ENCODE measurements at places on chromosomes 5 and 9. TPM values are rescaled to one million over a fixed set of nuclear protein-coding genes. Genes with fewer than 3 reads are reported as not detected.

Gene ABO
- total RNA-seq = not detected

Gene CAAP1
- total RNA-seq = 34.1 TPM

Gene LHX3
- total RNA-seq = not detected

Gene TNFAIP8
- 17.8 TPM for total RNA-seq

Gene CYSRT1
- total RNA-seq = 1.6 TPM

Gene NIM1K
- total RNA-seq = not detected

Gene PKD2L2
- not detected for total RNA-seq

Gene FST
- total RNA-seq = 16.6 TPM

Gene SREK1IP1
- 37.2 TPM for total RNA-seq

Gene WHRN
- 7.4 TPM for total RNA-seq

Gene SFXN1
- total RNA-seq = 94.1 TPM

Gene STK32A
- total RNA-seq = 2.5 TPM

Gene CPLANE1
- total RNA-seq = 6.4 TPM

Gene MYMK
- not detected for total RNA-seq

Gene OTULINL
- total RNA-seq = 7.7 TPM

Gene PAEP
- not detected for total RNA-seq

Gene LIX1
- 0.26 TPM for total RNA-seq

Gene MAT2B
- 65.2 TPM for total RNA-seq

Gene LCN10
- 2.8 TPM for total RNA-seq

Gene ZBTB26
- 7.3 TPM for total RNA-seq

Gene DOCK8
- 2.0 TPM for total RNA-seq

Gene PKN3
- 15.2 TPM for total RNA-seq
